MM.1S (cell line): ENCODE measurements at places on chromosomes 16 and 17.
A peak's percentile ranks its signal among the peaks of the same experiment; 100 is the strongest.

GRCh38 chr17:70121126-70121525 is 46.1 kb downstream of the KCNJ16 start:
- DNase-seq, result no peak
- H3K27ac ChIP-seq, result no peak overlapping the region
- no peaks in the 10 kb centered on the region for H3K36me3 ChIP-seq
- no peaks in the 10 kb centered on the region for H3K4me1 ChIP-seq
- H3K27me3 ChIP-seq, result no peaks in the 10 kb centered on the region
- no peak overlapping the region for H3K4me3 ChIP-seq

GRCh38 chr17:70813355-70813930 is 644.1 kb downstream of the KCNJ2 start:
- no peak overlapping the region for H3K27ac ChIP-seq
- H3K36me3 ChIP-seq, result no peaks in the 10 kb centered on the region
- no peaks in the 10 kb centered on the region for H3K27me3 ChIP-seq
- DNase-seq, result no peak
- H3K4me1 ChIP-seq, result no peaks in the 10 kb centered on the region

DNA sequence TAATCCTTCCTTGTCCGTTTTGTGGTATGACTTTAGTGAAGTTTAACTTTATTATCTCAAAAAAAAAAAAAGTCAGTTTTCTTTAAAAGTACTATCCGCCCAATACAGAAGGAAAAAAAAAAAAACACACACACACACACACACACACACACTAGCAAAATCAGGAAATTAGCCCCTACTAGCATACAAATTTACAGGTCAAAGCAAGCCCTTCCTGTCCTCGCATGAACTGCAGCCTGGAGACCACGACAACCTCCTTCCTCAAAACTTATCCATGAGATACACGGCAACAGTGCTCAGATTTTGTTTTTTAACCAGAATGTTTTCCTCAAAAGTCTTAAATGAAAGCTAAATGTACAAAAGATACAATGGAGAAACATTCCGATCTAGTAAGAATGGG is 16.2 kb downstream of the NCOR1 start:
- no peaks in the 10 kb centered on the region for H3K27me3 ChIP-seq
- no peaks in the 10 kb centered on the region for H3K36me3 ChIP-seq
- DNase-seq, result no peak
- H3K4me1 ChIP-seq, result no peaks in the 10 kb centered on the region

DNA sequence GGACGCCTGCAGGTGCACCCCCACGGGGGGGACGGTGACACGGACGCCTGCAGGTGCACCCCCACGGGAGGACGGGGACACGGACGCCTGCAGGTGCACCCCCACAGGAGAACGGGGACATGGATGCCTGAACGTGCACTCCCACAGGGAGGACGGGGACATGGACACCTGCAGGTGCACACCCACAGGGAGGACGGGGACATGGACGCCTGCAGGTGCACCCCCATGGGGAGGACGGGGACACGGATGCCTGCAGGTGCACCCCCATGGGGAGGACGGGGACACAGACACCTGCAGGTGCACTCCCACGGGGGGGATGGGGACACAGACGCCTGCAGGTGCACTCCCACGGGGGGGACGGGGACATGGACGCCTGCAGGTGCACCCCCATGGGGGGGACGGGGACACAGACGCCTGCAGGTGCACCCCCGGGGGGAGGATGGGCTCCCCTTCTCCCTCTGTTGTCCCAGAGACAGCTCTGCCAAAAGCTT is 114.5 kb upstream of the METRNL start:
- peaks cover 59% of the 10 kb centered on the region for H3K27me3 ChIP-seq
- no peak overlapping the region for H3K4me3 ChIP-seq
- DNase-seq, result no peak
- no peaks in the 10 kb centered on the region for H3K4me1 ChIP-seq

- H3K4me1 ChIP-seq, result no peaks in the 10 kb centered on the region
- no peak overlapping the region for H3K4me3 ChIP-seq
- DNase-seq, result no peak
- H3K36me3 ChIP-seq, result no peaks in the 10 kb centered on the region
- H3K27ac ChIP-seq, result no peak overlapping the region
Measured at GRCh38 chr16:56029026-56029425, 153.9 kb upstream of the CES5A start.

- H3K4me1 ChIP-seq, result no peaks in the 10 kb centered on the region
- no peak for DNase-seq
- no peak overlapping the region for H3K27ac ChIP-seq
- H3K4me3 ChIP-seq, result no peak overlapping the region
- no peaks in the 10 kb centered on the region for H3K36me3 ChIP-seq
Measured at GRCh38 chr17:64599187-64599676, 62.9 kb downstream of the SMURF2 start.

GRCh38 chr17:62966426-62967204 is 580 bp downstream of the TANC2 start:
- no peak overlapping the region for H3K27ac ChIP-seq
- peaks cover 6% of the 10 kb centered on the region for H3K27me3 ChIP-seq

- H3K4me3 ChIP-seq, result no peak overlapping the region; the same call in 1 of the 2 replicates
- no peak overlapping the region for H3K27ac ChIP-seq
- DNase-seq, result peak; percentile 32
- no peaks in the 10 kb centered on the region for H3K36me3 ChIP-seq
Measured at GRCh38 chr17:44911133-44912001, 3.9 kb downstream of the GFAP start.

GRCh38 chr17:81179861-81180260 is 13.8 kb upstream of the AATK start:
- DNase-seq, result no peak
- no peaks in the 10 kb centered on the region for H3K36me3 ChIP-seq
- no peaks in the 10 kb centered on the region for H3K4me1 ChIP-seq
- no peak overlapping the region for H3K27ac ChIP-seq
- no peak overlapping the region for H3K4me3 ChIP-seq

- H3K4me3 ChIP-seq, result no peak overlapping the region
- no peak overlapping the region for H3K27ac ChIP-seq
- H3K36me3 ChIP-seq, result no peaks in the 10 kb centered on the region
- H3K27me3 ChIP-seq, result no peaks in the 10 kb centered on the region
- no peak for DNase-seq
- no peaks in the 10 kb centered on the region for H3K4me1 ChIP-seq
Measured at GRCh38 chr17:17508646-17509591, 12.7 kb upstream of the RASD1 start.

- H3K4me1 ChIP-seq, result no peaks in the 10 kb centered on the region
- H3K27ac ChIP-seq, result no peak overlapping the region
- DNase-seq, result no peak
- H3K36me3 ChIP-seq, result no peaks in the 10 kb centered on the region
- H3K27me3 ChIP-seq, result peaks cover 95% of the 10 kb centered on the region
Measured at GRCh38 chr17:81386141-81386645, 9.1 kb upstream of the BAHCC1 start.

DNA sequence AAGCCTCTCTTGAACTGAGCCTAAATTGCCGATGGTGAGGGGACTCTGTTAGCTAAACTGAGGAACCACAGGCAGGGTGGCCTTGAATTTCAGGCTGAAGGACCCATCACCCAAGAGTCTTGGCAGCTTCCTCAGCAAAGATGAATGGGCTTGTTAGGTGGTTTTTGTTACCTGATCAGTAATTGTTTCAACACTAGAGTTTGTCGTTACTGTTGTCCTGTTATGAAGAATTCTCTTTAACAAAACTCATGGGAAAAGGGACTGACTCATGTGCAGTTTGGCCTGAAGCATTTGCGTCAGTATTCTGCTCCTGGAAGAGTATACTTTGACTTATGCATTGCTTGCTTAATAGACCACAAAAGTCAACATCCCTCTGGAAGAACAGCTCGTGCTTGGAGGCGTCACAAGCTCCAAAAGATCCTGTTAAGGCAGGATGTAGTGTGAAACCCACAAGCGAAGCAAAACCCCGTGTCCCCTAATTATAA is 206.0 kb downstream of the IRX3 start:
- no peak overlapping the region for H3K27ac ChIP-seq
- no peaks in the 10 kb centered on the region for H3K4me1 ChIP-seq
- no peaks in the 10 kb centered on the region for H3K27me3 ChIP-seq
- no peaks in the 10 kb centered on the region for H3K36me3 ChIP-seq
- no peak for DNase-seq
- no peak overlapping the region for H3K4me3 ChIP-seq

DNA sequence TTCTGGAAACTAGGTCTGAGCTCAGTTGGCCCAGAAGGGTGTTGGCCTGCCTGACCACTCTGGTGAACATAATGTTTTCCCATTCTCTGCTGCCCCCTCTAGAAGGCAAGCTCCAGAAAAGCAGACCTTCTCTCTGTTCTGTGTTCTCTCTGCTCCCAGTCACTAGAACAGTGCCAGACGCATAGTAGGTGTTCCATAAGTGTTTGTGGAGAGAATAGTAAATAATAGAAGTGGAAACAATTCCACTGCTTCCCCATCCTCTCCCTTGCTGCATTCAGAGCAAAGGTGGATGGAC is 32.2 kb upstream of the ETV4 start:
- H3K4me3 ChIP-seq, result no peak overlapping the region
- no peaks in the 10 kb centered on the region for H3K36me3 ChIP-seq
- DNase-seq, result no peak
- H3K27ac ChIP-seq, result no peak overlapping the region
- H3K4me1 ChIP-seq, result peaks cover 10% of the 10 kb centered on the region; the same call in 1 of the 2 replicates

- no peaks in the 10 kb centered on the region for H3K36me3 ChIP-seq
- no peak overlapping the region for H3K4me3 ChIP-seq
- no peaks in the 10 kb centered on the region for H3K4me1 ChIP-seq
Measured at GRCh38 chr17:15106540-15106939, 158.6 kb downstream of the PMP22 start.

DNA sequence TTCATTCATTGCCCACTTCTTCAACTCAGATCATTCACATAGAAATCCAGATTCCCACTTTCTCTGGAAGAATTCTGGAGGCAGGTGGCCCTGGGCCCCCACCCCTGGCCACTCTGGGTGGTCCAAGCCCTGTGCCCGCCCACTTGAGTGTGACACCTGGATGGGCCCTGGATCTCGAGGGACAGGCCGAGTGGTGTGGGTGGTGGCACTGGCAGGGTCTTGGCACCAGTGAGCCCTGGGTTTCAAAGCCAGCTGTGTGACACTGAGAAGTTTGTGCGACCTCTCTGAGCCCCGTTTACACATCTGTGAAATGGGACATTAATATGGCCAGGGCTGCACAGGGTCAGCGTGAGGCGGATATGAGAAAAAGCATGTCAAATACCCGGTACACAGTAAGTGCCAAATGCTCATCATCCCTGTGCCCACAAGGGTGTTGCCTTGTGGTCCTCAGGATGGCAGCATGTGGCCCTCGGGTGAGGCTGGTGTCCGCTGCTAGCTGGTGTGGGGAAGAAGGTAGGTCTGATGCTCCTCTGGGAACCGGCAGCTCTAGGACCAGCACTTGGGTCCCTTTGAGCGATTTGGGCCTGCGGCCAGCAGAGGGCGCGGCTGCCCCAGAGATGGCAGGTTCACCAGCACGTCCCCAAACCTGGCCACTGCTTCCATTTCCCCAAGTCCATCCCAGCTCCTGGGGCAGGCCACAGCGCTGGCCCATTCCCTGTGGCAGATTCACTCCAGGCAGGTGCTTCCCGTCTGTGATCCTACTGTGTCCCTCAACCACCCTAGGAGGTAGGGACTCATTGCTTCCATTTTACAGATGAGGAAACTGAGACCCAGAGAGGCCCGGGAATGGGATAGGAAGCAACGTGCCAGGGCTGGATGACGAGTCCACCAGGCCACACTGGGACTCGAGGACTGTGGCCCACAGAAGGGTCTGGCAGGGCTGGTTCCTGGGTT is 3.6 kb downstream of the OSGIN1 start:
- peak; percentile 54 for DNase-seq
- H3K36me3 ChIP-seq, result no peaks in the 10 kb centered on the region
- H3K4me3 ChIP-seq, result no peak overlapping the region
- H3K27ac ChIP-seq, result no peak overlapping the region

- DNase-seq, result no peak
- H3K27ac ChIP-seq, result no peak overlapping the region
- peaks cover 3% of the 10 kb centered on the region; the same call in 1 of the 2 replicates for H3K4me1 ChIP-seq
- H3K36me3 ChIP-seq, result no peaks in the 10 kb centered on the region
Measured at GRCh38 chr17:16516594-16517051, 24.6 kb upstream of the LRRC75A start.

- no peak overlapping the region for H3K4me3 ChIP-seq
- no peaks in the 10 kb centered on the region for H3K4me1 ChIP-seq
- no peak for DNase-seq
Measured at GRCh38 chr17:73343168-73343634, 31.4 kb upstream of the CDC42EP4 start.

DNA sequence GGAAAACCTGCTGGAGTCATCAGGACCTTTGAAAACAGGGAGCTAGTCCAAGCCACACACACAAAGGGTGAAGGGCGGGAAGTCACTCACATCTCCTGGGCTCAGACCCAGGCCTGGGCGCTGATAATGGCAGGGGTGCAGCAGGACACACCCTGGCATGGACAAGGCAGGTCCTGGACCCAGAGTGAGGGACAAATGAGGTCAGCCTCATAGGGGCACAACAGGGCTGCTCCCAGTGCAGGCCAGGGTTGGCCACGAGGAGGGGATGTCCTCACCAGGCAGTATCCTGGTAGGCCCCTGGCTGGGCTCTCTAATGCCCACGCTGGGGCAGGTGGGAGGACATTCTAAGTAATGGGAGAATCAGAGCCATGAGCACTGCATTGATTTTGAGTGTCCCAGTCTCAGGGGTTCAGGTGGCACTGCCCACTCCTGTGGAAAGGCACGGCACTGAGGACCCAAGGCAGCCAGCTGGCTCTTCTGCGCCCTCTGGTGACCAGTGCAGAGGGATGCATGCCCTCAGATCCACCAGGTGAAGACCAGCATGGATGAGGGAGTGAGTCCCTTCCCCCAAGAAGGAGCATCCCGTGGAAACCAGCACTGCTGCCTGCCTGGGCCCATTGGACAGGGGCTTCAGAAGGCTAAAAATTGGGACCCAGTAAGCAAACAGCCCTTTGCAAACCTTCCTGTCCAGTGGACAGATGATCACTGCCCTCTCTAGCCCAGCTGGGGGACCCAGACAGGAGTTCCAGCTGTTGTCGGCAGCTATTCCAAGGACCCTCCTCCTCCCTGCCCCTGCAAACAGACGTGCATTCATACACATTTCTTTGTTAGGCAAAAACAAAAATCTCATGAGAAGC is 23.4 kb upstream of the SREBF1 start:
- no peaks in the 10 kb centered on the region for H3K36me3 ChIP-seq
- H3K4me1 ChIP-seq, result no peaks in the 10 kb centered on the region
- H3K27ac ChIP-seq, result no peak overlapping the region
- no peaks in the 10 kb centered on the region for H3K27me3 ChIP-seq

- H3K27ac ChIP-seq, result peak overlapping the region; percentile 67; the same call in 1 of the 2 replicates
- no peaks in the 10 kb centered on the region for H3K27me3 ChIP-seq
- no peaks in the 10 kb centered on the region; the same call in 1 of the 2 replicates for H3K36me3 ChIP-seq
- peak; percentile 47 for DNase-seq
- peak overlapping the region; percentile 99 for H3K4me3 ChIP-seq
Measured at GRCh38 chr17:28570716-28571360, 486 bp downstream of the PIGS start.

GRCh38 chr17:2062571-2063183 is 7.8 kb downstream of the HIC1 start:
- H3K27ac ChIP-seq, result no peak overlapping the region
- H3K36me3 ChIP-seq, result no peaks in the 10 kb centered on the region
- H3K4me1 ChIP-seq, result no peaks in the 10 kb centered on the region
- DNase-seq, result no peak
- H3K27me3 ChIP-seq, result no peaks in the 10 kb centered on the region
- H3K4me3 ChIP-seq, result no peak overlapping the region
